ENCODE measurements at places on chromosomes 7 and 10.

- no peak for DNase-seq
Observed at GRCh38 chr10:94219829-94220228, 142.9 kb downstream of the NOC3L start.

DNA sequence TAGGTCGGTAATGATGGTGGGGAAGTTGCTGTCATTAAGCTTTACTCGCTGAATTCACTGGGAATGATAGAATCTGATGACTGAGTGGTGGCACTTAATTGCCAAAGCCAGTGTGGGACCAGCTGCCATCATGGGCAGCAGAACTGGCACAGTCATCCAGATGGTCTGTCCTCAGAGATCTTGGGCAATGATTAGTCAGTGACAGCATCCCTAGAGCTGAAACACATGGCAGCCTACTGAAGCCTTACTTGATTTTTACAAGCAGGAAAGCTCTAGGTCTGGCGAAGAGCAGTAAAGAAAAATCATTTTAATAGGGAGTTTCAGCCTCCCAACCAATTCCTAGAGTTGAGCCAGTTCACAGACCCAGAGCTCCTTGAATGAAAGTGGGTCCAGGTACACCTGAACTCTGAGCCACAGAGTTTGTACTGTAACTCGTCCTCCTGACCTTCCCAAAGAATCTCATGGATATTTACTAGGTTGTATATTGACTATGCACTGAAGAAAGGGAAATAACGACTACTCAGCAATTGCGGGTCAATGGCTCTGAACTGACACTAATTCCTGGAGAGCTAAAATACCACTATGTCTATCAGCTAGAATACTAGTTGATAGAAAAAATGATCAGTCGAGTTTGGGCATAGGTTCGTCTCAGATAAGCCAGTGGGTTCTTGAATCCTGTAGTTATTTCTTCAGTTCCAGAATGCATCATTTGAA is 4.4 kb upstream of the ASB13 start:
- no peak for DNase-seq

DNA sequence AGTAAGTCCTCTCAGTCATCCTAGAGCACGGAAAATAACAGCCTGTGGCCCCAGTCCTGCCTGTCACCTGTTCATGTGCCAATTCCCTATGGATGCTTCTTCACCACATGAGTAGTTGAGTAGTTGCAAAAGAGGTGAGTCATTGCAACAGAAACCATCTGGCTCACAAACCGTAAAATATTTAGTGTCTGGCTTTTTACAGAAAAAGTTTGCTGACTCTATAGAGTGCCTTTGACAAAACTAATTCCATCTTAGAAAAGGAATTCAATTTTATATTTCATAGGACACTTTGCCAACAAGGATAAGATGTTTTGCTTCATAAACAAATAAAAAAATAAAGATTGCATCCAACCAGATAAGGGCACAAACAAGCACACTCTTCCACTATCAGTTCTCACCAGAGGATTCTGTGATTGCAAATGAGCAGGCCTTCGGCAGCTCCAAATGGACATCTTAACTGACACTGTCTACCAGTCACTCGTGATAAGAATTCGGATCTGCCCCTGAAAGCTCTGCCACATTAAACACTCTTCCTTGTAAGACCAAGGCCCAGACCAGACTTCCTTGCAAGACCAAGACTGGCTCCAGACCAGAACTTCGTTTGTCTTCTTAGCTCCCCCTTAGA is 242.7 kb upstream of the SEMA3C start:
- DNase-seq, result peak; percentile 92

- no peak for DNase-seq
Observed at GRCh38 chr7:135189961-135190360, 19.5 kb upstream of the CYREN start.

DNA sequence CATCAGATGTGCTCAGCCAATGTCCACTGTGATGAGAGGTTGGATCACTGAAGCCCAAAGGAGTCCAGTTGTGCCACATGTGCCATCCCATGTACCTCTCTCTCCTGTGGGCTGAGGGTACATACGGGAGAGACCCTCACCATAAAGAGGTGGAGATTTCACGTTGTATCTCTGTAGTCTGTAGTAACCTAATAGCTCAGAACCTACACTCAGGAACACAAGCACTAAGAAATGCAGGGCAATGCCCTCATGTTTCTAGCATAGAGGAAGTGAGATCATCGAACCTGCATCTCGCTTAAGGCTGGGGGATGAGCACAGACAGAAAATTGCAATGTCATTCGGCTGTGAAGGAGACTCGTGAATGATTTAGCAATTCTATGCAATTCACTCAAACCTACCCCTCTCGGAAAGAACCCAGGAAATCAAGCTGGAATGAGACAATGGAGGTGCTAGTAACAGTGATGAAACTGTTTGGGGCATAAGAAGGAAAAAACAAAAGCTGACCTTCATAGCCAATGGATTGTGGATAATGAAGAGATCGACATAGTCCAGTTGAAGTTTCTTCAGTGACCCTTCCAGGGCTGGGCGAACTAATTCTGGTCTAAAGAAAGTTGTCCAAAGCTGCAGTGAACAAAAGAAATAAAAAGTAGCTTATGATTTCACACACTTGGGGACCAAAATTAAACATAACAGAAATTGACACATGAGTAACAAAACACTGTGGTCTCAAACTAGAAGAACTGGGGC is 80.3 kb upstream of the UCN3 start:
- DNase-seq, result peak; percentile 51

- peak; percentile 79 for DNase-seq
Observed at GRCh38 chr7:44637788-44638594, 31.6 kb downstream of the OGDH start.

- no peak for DNase-seq
Observed at GRCh38 chr10:19845503-19846368, 29.5 kb downstream of the PLXDC2 start.

DNA sequence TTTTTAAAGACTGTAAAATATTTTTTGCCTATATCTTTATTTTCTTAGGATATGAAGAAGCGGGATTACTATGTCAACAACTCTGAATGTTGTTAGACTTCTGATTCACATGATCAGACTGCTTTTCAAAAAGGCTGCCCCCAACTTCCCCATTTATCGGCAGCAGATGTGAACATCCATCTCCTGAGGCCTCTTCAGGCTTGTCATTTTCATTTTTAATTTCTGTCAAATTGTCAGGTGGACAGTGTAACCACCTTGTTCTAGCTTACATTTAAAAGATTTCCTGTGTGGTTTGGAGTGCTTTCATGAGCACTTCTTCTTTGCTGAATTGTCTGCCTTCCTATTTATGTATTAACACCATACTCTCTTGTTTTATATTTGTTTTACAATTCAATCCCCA is 78.8 kb upstream of the GSDME start:
- no peak for DNase-seq

DNA sequence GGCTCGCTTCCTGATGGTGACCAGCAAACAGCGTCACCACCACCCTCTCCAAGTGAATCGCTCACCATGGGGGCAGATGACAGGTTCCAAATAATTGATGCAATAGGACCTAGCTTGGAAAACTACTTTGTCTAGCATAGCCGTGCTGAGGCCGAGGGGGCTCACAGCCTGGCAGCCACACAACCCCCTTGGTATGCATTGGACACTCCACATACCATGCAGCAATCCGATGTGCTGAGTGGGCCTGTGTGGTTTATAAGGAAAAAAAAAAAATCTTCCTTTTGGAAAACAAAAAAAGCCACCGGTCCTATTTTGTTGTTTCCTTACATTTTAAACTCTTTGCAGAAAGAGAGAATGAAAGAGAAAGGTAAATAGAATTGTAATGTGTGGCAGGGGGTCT is 15.1 kb downstream of the GATA3 start:
- DNase-seq, result peak; percentile 39

DNA sequence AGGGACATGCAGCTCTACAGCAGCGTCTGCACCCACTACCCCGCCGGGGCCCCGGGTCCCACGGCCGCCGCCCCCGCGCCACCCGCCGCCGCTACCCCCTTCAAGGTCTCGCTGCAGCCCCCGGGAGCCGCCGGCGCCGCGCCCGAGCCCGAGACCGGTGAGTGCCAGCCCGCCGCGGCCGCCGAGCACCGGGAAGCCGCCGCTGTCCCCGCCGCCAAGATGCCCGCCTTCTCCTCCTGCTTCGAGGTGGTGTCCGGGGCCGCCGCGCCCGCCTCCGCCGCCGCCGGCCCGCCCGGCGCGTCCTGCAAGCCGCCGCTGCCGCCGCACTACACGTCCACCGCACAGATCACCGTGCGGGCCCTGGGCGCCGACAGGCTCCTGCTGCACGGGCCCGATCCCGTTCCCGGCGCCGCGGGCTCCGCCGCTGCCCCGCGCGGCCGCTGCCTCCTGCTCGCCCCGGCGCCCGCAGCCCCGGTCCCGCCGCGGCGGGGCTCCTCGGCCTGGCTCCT is 631 bp downstream of the OTUD1 start:
- no peak for DNase-seq

DNA sequence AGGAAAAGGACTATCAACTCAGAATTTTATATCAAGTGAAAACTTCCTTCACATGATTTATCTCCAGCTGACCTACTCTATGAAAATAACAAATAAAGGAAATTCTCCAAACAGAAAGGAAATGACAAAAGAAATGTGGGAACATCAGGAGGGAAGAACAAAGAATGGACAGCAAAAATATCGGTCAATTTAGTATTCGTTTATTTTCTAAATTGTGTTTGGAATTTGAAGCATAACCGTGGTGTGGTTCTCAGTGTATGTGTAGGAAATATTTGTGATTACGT is 8.7 kb downstream of the WDR37 start:
- DNase-seq, result no peak

DNA sequence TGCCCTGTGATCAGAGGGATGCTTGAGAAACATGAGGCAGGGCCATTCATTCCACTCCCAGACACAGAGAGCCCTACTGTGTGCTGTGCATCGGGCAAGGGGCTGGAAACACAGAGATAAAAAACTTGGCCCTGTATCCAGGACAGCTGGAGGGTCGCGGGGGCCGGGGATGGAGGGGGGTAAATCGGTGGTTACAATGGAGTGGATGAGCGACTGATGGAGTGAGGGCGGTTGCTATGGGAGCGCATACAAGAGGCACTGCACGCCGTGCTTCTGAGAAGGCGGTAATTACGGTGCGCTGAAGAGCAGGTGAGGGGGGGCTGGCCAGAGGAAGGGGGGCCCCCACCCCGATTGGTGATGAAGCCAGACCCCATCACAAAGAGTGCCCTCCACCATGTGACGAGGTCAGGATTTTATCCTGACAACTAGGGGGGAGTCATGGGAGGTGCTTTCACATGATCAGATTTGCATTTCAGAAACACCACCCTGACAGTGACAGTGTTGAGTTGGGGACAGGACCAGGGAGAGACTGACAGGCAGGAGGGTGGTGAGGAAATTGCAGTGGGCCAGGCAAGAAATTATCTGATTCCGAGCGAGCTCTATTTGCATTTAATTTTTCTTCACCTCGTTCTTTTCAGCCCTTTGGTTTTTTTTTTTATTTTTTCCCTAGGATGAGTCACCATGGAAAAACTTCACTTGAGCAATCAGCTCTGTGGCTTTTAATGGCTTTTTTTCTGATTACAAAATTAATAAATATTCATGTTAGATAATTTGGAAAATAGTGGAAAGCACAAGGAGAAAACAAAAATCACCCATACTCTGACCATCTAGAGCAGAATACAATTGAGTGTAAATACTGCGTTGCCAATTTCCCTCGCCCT is 7.8 kb downstream of the CPA5 start:
- DNase-seq, result peak; percentile 41

GRCh38 chr10:70981936-70982335 is 93.6 kb upstream of the PCBD1 start:
- no peak for DNase-seq

DNA sequence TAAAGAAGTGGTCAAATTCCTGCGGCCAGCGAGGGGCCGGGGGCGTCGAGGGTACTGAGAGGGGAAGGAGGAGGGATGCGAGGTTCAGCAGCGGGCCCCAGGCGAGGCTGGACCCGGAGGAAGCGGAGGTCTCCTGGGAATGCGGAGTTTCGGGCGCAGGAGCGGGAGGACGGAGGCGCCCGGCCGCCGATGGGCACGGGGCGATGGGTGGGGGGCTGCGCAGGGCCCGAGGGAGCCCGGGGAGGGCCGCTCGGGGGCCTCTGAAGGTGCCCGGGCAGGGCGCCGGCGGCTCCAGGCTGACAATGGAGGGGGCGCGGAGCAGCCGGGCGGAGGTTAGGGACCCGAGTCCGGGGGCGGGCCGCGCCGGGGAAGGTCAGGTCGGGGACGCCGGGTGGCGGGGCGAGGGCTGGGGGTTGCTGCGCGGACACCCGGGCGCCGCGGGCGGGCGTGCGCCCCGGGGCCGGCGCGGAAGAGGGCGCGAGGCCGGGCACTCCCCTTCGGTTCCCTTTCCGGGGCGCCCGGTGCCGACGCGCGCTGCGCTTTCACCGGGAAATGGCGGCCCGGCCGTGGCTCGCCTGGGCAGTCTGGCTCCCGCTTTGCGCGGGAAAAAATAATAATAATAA is 683 bp downstream of the MACROH2A2 start:
- no peak for DNase-seq

GRCh38 chr10:19833170-19833824 is 17.1 kb downstream of the PLXDC2 start:
- DNase-seq, result no peak

GRCh38 chr7:142857625-142858024 is 2.7 kb downstream of the EPHB6 start:
- no peak for DNase-seq

GRCh38 chr10:95756809-95757684 is 1.1 kb downstream of the ENTPD1 start:
- no peak for DNase-seq

- no peak for DNase-seq
Observed at GRCh38 chr7:816751-817671, 15.3 kb upstream of the SUN1 start.

GRCh38 chr10:91220954-91221675 is 652 bp downstream of the PCGF5 start:
- no peak for DNase-seq

DNA sequence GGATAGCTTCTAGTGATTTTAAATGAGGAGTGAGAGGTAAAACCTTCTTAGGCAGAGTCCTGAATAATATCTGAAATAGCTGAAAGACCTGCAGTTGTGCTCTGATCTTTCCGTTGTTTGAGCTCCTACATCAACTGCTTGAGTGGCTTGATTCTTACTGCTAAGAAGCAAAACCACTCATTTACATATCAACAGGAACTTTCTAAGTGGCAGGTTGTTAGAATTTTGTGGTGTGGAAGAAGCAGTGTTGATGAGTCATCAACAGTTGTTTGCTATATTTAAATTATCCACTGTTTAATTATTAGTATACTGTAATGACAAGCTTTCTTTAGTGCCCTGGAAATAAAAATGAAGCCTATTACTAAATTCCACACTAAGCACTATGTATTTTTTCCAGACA is 689.5 kb downstream of the DNAJB9 start:
- DNase-seq, result no peak

Measured in HFFc6 (cell line).